ENCODE measurements at places on chromosomes 16 and 17.

- no peak for DNase-seq
Observed at GRCh38 chr17:49472527-49472926, 22.6 kb upstream of the NGFR start.

- DNase-seq, result peak; percentile 30
Observed at GRCh38 chr17:8041979-8042378, 3.1 kb downstream of the ALOX15B start.

DNA sequence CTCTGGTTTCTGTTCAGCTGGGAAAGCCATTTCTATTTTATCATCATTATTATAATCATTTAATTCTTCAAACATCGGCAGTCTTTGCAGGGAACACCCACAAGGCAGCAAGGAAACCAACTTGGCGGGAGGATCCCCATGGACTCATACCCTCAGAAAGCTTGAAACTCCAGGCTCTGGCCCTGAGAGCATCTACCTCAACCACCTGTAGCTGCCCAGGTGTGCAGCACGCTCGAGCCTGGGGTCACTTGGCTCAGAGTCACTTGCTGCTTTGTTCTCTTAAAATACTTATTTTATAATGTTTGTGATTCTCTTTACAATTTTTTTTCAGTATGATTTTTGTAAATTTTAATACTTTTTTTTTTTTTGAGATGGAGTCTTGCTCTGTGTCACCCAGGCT, 6.8 kb upstream of the ZNF423 start:
- DNase-seq, result no peak

- DNase-seq, result no peak
Observed at GRCh38 chr16:82302042-82302727, 132.2 kb upstream of the MPHOSPH6 start.

GRCh38 chr17:67041531-67041930, 2.8 kb upstream of the CACNG1 start:
- no peak for DNase-seq

GRCh38 chr17:40901981-40902474, 17.0 kb upstream of the KRT20 start:
- DNase-seq, result no peak

GRCh38 chr17:15920758-15921239, 24.1 kb upstream of the ADORA2B start:
- peak; percentile 35 for DNase-seq

DNA sequence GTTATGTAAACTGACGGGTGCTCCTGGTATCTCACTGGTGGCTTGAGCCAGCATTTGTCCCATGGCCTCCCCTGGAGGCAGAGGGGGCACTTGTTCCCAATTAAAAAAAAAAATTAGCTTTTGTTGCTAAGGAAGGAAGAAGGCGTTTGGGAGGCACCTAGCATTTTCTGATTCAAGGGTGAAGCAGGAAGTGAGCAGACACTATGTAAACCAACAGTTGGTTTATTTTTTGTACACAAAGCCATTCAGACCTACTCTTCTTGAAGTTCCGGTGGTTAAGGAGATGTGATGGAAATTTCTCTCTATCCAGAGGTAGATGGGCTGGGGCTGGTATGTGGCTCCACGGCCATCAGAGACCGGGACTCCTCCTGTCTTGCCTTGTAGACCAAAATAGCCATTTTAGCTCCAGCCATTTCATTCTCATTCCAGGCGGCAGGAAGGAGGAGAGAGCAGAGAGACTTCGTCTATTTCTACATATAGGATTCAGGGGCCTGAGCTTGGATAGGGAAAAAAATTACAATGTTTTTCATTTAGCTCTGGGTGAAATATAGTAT, 103.0 kb downstream of the SNX29 start:
- no peak for DNase-seq

- no peak for DNase-seq
Observed at GRCh38 chr17:19292377-19292711, 55.2 kb downstream of the EPN2 start.

GRCh38 chr17:60766778-60767190, 89.1 kb downstream of the BCAS3 start:
- no peak for DNase-seq

GRCh38 chr17:40072040-40072734, 9.4 kb downstream of the THRA start:
- DNase-seq, result no peak

DNA sequence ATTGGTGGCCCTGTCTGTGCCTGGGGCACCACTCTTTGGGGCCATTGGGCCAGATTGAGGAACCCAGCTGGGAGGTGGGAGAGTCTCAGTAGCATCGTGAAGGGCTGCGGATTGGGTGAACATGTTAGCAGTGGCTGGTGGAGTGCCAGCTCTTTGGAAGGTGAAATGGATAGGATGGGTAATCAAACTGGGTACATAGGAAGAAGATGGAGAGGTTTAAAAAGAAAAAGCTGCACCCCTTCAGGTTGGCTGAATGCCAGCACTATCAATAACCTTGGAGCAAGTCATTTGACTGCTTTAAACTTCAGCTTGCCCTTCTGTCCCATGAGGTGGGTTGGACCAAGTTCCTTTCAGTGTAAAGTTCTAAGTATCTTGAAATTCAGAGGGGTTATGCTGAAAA, 95.0 kb downstream of the RPTOR start:
- DNase-seq, result no peak

DNA sequence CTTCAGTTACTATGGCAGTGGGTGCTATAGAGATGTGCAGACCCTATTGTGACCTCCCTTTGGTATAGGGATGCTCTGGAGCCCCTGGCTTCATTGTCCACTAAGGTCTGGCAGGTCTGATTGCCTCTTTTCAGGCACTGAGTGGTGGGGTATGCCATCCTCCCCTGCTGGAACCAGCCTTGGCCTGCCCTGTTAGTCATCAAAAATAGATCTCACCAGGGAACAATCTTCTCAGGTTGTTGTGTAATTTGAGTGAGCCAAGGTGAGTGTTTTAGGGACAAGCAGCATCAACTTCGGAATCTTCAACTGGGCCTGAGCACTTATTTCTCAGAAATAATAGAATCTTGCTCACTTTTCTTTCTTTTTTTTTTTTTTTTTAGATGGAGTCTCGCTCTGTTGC, 19.6 kb downstream of the HMOX2 start:
- no peak for DNase-seq

DNA sequence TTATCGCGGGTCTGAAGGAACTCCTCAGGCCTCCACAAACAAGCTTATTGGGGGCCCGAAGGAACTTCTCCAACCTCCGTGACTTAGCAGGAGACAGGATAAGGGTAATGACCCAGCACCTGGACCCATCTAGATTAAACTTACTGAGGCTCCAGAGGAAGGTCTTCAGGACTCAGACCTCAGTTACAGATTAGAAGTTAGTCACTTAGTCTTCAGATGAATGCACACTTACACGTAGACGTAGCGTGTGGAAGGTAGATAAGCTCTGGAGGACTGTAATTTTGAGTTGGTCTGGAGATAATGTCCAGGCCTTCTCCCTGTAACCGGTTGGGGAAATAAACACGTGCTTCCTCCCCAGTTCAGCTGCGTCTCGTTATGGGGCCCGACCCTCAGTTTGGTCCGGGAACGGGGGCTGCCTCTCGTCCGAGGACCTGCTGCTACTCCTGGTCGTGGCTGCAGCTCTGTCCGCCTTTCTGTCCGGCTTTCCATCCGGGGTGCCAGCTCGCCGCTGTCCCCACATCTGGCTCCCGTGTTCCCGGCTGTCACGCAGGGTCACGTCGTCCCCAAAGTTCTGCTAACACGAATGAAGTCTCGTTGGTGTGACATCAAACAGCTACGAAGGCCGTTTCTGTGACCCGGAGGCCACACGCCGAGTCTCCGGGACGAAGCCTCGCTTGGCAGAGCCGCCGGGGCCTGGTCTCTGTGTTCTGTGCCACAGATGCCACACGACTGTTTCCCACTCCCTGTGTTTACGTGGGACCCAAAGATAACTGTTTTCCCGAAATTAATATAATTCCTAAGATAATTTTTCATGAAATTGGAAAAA, 11.8 kb upstream of the SECTM1 start:
- no peak for DNase-seq

DNA sequence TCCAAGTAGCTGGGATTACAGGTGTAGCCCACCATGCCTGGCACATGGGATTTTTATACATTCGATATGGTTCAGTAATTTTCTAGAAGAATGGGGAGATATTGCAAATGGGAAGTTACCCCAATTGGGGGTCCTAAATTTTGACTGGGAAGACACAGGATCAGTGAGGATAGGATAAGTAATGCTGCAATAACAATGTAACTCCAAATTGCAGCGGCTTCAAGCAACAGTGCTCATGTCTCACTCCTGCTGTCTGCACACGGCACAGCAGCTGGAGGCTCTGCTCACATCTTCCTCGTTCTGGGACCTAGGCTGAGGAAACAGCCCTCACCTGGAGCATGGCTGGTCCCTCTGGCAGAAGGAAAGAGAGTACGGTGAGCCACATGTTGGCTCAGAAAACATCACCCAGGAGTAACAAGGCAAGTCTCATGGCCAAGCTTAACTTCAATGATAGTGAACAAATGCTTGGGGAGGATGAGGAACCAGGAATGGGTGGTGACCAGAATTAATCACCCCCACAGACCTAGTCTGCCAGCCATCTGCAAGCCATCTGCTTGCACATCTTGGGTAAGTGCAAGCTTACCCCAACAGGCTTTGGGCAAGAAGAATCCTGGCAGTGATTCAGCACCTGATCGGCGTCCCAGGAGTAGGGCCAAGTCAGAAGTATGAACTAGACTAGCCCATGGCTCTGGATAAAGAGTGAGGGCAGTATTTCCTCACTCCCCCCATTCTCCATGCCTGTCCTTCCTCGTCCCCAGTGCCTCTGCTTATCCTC, 229.2 kb downstream of the COPRS start:
- DNase-seq, result no peak
